ENCODE measurements at places on chromosomes 7 and 10.

GRCh38 chr10:109929501-109930219 lies 6.3 kb upstream of the XPNPEP1 start:
- no peak for DNase-seq

GRCh38 chr7:140275069-140275965 lies 98.5 kb upstream of the KDM7A start:
- DNase-seq: no peak

- DNase-seq: no peak
These were observed 268.1 kb upstream of the FZD8 start for GRCh38 chr10:35910234-35910633.

- DNase-seq: no peak
These were observed 108.1 kb upstream of the AGR3 start for GRCh38 chr7:16989811-16990413.

DNA sequence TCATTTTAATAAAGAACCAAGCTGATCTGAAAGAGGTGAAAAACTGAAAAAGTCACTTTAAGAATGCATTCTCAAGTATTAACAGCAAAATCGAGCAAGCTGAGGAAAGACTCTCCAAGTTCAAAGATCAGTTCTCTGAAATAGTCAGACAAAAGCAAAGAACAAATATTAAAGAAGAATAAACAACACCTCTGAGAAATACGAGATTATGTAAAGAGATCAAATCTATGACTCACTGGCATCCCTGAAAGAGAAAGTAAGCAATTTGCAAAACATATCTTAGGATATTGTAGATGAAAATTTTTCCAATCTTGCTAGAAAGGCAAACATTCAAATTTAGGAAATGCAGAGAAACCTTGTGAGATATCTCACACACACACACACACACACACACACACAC lies 138.4 kb upstream of the HGF start:
- DNase-seq: no peak

- no peak for DNase-seq
These were observed 519 bp upstream of the RPP38 start for GRCh38 chr10:15096661-15097010.

DNA sequence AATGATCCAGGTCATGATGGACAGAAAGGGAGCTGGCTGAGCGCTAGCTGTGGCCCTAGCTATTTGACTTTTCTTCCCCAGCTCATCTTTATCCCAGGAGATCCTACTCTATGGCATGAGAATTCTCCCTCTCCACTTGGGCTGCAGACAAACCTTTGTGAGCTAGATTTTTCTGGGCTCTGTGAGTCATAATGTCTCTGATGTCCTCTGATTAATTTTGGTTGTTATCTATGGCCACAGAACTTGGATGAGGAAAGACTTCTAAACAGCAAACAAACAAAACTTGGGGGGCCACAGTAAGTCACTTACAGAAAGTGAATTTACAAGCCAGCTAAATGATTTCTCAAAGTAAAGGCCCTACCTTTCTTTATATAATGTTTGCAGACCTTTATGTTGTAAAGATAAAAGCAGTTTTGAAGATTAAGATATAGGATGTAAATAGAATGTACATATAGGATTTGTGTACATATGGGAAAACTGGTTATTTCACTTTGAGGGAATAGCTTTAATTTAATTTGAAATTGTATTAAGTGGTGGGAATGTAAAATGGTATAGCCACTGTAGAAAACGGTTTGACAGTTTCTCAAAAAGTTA lies 10.4 kb downstream of the ABLIM1 start:
- DNase-seq: no peak

DNA sequence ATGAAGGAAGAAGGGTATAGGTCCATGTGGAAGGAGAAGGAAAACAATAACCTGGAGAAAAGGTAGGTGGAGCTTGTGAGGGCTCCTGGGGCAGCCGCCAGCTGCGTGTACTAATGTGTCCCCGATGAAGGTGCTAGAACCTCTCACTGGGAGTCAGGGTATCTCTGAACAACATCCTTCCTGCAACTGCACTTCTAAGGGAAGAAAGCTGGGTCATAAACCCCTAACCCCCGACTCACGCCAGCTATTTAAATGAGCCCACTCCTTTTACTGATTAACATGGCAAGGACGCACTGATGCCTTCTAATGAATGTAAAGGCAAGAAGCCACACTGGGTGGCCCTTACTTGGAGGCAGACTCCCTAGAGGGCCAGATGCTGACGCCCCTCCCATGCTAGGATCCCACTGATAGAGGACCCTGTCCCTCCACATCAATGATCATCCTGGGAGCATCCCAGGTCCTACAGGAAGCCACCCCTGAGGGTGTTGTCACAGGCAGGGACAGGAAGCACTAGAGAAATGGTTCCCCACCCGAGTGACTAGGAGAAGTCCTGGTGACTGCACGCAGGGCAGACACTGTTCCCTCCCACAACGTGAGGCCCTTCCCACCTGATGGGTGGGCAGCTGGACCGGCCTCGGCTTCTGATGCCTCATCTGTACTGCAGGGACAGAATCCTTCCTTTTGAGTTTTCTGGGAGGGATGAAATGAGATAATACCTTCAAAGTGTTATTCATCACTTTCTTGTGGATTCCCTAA lies 20.4 kb downstream of the JCAD start:
- DNase-seq: no peak

DNA sequence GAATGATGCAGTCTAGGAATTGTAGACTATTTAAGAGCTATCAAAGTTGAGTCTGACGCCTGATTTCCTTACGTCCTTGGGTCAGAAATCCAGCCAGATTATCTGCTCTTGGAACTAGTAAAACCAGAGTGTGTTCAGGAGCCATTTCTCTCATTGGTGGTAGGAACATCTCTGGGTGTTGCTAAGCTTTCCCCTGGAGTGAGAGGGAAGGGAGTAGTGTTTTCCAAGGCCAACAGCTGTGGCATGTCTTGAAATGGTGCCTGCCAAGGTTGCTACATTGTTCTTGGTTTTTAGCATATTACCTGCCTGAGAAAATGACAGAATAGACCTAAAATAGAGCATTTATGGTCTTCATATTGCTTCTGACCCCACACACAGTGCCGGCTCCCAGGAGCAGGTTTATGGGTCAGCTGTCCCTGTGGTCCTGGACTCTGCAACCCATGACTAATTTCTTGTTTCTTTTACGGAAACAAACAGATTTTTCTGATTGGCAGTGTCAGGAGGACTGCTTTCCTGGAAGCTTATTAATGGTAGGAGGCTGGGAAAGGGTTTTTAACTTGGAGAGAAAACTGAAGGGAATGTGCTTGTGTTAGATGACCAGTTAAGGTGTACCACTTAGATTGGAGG lies 17.5 kb downstream of the GBF1 start:
- no peak for DNase-seq

- DNase-seq: no peak
These were observed 211.7 kb downstream of the DKK1 start for GRCh38 chr10:52525761-52526160.

DNA sequence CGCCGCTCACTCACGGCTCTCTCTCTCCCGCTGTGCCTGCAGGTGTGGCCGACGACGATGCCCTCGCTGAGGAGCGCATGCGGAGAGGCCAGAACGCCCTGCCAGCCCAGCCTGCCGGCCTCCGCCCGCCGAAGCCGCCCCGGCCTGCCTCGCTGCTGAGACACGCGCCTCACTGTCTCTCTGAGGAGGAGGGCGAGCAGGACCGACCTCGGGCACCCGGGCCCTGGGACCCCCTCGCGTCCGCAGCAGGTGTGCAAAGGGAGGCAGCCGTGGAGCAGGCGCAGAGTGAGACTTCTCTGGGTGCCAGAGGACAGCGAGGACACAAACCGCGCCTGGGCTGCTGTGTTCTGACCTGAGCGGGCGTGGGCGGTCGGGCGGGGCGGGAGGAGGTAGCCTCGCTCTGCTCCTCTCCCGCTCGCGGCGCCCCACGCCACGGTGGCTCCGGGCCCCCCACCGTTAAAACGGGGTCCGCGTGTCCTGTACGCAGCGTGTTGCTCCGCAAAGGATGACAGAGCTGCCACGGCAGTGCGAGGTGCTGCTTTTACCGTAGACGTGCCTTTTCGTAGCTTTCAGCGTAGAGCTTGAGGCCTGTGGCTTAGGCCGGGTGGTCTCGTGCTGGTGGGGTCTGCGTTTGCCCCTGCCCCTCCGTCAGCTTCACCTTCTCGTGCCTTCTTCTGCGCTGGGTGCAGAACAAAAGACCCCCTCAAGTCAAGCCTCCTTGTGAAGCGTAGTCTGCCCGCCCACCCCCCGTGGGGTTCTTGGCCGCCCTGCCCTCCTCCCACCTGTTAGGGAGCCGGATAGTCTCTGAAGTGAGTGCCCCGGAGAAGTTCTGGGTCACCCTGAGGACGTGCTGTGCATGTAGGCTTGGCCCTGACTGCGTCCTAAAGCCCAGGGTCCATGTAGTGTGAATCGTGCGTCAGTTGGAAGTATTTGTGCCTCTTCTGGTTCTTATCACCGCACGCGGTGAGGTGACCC lies 73.2 kb downstream of the DNAJB6 start:
- DNase-seq: no peak

DNA sequence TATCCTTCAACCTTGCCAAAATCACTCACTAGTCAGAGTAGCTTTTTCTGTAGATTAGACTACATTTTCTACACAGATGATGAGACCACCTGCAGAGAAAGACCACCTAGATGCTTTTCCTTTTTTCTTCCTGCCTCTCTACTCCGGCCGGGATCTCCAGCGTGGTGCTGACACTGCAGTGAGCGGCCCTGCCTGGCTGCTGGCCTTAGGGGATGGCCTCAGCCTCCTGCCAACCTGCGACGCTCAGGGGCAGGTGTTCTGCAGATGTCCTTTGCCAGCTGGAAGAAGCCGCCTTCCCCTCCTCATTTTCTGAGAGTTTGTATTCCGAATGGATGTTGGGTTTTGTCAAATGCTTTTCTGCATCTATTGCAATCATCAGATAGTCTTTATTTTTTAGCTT lies 43.5 kb upstream of the NKX6-2 start:
- no peak for DNase-seq

DNA sequence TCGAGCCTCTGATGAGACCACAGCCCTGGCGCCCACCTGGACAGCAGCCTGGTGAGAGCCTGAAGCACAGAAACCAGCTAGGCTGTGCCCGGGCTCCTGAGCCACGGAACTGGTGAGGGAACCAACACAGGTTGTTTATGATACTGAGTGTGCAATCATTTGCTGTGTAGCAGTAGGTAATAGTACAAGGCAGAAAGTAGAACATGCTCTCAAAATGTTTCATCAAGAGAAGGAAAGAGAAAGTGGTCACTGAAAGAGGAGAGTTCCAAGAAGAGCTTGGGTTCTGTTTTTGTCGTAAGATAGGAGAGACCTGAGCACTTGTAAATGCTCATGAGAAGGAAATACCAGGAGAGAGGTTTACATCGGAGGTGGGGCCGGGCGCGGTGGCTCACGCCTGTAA lies 208.2 kb downstream of the FAM107B start:
- DNase-seq: no peak

- no peak for DNase-seq
These were observed 563.7 kb downstream of the GRM8 start for GRCh38 chr7:126689037-126689436.

GRCh38 chr10:61882621-61883370 lies 18.7 kb upstream of the ARID5B start:
- no peak for DNase-seq

- DNase-seq: no peak
These were observed 157.5 kb downstream of the XPNPEP1 start for GRCh38 chr10:109765838-109766237.

DNA sequence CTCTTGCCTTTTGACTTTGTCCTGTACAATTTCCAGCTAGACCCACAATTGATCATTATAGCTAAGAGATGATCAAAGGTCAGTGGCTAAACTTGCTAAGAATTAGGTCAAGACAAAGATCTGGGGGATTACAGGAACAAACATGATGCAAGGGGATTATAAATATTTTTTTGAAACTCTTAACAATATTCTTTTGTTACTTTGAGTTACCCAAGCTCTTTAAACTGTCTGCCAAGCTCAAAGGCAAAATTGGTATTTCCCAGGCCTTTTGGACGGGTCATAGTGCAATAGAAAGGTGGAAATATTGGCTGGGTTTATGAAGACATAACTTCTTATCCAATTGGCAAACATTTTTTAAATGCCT lies 23.4 kb downstream of the TBXAS1 start:
- no peak for DNase-seq

DNA sequence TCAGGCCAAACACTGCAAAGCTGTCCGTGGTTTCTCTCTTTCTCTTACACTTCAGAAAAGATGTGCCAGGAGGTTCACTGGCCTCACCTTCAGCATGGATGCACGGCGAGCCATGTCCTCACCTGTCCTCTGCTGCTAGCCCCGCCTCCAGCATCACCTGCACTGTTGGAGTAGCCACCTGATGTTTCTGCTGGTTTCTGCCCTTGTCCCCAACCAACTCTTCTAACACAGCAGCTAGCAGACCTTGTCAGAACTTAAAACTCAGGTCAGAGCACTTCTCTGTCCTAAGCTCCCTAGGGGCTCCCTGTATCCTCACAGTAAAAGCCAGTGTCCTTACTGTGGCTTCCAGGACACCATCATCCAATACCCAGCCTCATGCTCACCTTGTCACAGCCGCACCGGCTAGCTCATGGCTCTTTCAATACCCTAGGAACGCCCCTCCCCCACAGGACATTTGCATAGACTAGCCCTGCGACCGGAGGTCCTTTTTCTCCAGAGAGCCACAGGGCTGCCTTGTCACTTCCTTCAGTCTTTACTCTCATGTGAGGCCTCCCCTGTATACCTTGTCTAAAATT lies 15.2 kb downstream of the PALD1 start:
- DNase-seq: no peak

DNA sequence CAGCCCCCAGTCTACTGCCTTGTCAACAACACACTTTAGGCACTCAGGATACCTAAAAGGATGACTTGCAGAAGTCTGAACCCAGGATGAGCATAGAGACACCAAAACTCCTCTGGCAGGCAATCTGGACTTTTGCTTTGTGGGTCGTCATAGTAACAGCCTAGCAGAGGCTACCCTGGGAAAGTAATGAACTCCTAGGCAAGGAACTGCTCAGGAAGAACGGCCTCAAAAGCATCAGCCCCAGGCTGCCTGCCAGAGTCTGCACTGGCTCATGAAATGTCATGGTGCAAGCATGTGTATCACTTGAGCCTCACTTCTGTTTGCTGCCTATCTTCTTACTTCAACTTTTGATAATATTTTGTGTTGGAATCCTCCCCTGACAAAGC lies 715.1 kb downstream of the GRID1 start:
- DNase-seq: no peak

GRCh38 chr10:70376436-70377378 lies 5.7 kb downstream of the LRRC20 start:
- no peak for DNase-seq

- no peak for DNase-seq
These were observed 7.3 kb downstream of the PGAM2 start for GRCh38 chr7:44057849-44058758.

GRCh38 chr7:12025246-12025645 lies 185.8 kb upstream of the TMEM106B start:
- DNase-seq: no peak

DNA sequence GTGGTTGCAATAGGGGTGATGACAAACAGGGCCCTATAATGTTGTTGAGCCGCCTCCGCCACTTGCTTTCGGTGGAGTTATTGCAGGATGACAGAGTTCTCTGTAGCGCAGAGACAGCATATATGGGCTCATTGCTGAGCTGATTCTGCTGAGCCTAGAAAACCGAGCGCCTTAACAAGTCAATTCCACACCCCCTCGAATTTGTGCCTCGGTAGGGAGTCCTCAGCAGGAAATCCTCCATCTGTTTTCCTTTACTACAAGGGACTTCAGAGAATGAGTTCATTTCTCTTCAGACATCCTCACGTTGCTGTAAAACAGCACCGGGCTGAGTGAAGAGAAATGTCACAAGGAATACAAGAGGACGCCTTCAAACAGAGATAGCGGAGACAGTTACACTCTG lies 90.7 kb upstream of the KIAA1217 start:
- DNase-seq: no peak
